Ascending aorta (tissue), 2 donors: ENCODE measurements at places on chromosomes 1 and 21.

GRCh38 chr1:234608911-234609690 is 877 bp downstream of the IRF2BP2 start:
- H3K4me3 ChIP-seq = peak overlapping the region; percentile 67
- H3K36me3 ChIP-seq = peaks cover 30% of the 10 kb centered on the region
- no peak for DNase-seq
- H3K27ac ChIP-seq = peak overlapping the region; percentile 99

DNA sequence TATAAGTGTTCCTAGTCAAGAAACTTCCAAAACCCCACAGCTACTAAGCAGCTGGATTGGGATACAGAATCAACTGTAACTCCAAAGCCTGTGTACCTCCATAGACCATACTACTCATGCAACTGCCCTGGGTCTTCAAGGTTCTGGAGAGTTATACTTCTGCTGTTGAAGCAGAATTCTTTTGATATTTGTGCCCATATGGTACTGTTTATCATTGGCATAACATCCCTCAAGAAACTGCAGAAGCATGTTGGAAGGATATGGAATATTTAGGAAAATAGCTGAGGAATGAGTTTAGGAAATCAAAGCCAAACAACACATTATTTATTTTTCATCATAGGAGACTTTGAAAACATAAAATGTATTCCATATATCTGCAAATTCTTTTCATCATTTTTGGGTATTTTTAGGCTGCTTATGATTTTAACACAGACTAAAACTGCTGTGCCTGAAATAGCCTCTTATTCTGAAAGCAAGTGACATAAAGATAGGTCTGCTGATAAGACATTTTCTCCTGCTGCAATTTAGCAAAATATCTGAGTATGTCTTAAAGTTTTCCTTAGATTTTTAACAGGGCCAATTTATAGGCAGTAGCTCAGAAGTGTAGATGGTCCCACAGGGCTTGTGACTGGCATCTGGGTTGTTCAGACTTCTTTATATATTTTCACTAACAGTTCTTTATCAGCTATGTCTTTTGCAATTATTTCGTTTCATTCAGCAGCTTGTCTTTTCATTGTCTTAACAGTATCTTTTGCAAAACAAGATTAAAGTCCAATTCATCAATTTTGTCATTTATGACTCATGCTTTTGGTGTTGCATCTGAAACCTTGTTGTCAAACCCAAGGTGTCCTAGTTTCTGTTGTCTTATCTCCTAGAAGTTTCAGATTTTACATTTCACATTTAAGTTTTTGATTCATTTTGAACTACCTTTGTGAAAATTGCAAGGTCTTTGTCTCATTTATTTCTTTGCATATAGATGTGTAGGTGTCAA is 41.1 kb upstream of the ZNF124 start:
- no peak overlapping the region for H3K27ac ChIP-seq
- DNase-seq = no peak
- H3K36me3 ChIP-seq = no peaks in the 10 kb centered on the region
- H3K4me3 ChIP-seq = no peak overlapping the region

- H3K36me3 ChIP-seq = no peaks in the 10 kb centered on the region
- no peaks in the 10 kb centered on the region for H3K27me3 ChIP-seq
- no peak overlapping the region for H3K27ac ChIP-seq
- no peak for DNase-seq
- H3K4me3 ChIP-seq = no peak overlapping the region
These were observed 68.5 kb downstream of the RGS2 start for GRCh38 chr1:192877283-192877886.

- no peaks in the 10 kb centered on the region for H3K27me3 ChIP-seq
- H3K4me1 ChIP-seq = no peaks in the 10 kb centered on the region
- H3K27ac ChIP-seq = no peak overlapping the region
- no peaks in the 10 kb centered on the region for H3K36me3 ChIP-seq
- no peak for DNase-seq
These were observed 372.2 kb downstream of the MRPL39 start for GRCh38 chr21:25234857-25235801.

DNA sequence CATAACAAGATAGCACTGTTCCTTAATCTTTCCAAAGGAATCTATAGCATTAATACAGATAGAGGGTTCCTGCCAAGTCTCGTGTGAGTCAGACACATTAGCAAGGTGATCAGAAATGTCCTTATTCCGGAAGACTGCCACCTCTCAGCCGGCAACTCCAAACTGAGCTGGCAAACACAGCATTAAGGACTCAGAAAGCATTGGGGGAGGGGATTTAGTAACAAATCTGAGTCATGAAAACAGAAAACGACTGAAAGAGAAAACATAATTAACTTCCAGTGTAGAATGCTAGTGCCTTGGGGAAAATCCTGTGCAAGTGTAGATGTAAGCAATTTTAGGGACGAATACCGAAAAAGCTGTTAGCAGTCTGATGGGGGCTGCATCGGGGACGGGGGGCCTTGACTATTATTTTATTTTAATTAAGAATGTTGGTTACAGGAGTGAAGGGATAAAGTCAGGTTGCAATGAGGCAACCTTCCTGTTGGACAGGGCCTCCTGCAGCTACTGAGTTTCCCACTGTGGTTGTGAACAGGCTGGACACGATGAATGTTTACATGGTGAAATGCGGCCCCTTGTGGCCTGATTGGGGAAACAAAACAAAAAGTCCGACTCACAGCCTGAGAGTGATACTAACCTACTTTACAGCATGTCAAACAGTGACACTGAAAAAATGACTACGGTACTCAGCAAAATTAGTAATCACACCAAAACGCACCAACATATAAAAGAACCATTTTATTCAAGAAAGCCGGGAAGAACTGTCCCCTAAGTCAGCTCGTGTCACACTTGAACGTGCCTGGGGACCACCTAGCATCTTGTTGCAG is 20.7 kb downstream of the MIS18A start:
- no peaks in the 10 kb centered on the region for H3K27me3 ChIP-seq
- H3K4me3 ChIP-seq = no peak overlapping the region

DNA sequence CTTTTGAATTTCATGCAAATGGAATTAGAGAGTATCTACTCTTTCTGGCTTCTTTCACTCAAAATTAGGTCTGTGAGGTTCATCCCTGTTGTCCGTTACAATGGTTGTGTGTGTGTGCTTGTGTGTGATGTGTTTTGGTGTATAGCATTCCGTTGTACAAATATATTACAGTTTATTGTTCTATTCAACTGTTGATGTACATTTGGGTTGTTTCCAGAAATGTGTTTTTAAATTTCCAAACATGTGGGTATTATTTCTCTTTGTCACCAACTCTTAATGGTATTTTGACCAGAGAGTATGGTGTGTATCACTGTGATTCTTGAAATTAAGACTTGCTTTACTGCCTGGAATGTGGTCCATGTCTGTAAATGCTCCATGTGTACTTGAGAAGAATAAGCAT is 16.8 kb upstream of the HCRTR1 start:
- H3K27ac ChIP-seq = no peak overlapping the region
- no peaks in the 10 kb centered on the region for H3K4me1 ChIP-seq
- H3K27me3 ChIP-seq = no peaks in the 10 kb centered on the region
- DNase-seq = no peak
- no peaks in the 10 kb centered on the region for H3K36me3 ChIP-seq

DNA sequence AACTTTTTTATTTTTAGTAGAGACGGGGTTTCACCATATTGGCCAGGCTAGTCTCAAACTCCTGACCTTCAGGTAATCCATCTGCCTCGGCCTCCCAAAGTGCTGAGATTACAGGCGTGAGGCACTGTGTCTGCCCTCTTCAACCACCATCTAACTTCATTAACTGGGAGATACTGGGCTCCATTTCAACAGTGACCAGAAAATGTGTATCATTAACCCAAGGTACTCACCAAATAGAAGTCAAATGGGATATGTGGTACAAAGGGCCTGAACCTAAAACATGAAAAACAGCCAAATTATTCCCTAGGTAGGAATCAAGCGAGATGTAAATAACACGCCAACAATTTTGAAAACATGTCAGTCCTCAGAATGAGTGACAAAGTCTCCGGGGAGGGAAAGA is 1.2 kb downstream of the ILF2 start:
- H3K27ac ChIP-seq = no peak overlapping the region
- H3K4me1 ChIP-seq = peaks cover 8% of the 10 kb centered on the region
- H3K36me3 ChIP-seq = peaks cover 41% of the 10 kb centered on the region
- H3K27me3 ChIP-seq = no peaks in the 10 kb centered on the region
- DNase-seq = no peak

DNA sequence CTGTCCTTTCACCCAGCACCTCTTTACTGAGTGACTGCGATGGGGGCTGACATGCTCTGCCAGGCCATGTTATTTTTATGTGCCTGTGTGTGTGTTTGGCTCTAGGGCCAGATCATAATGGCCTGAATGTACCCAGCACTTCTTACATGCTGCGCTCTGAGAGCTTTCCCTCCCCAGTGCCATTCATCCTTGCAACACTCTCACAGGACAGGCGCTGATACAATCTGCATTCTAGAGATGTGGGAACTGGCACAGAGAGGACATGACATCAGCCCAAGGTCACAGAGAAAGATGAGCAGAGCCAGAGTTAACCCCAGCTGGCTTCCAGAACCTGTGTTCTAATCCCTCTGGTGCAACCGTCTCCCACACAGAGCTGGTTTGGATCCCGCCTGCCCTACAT is 54.5 kb downstream of the ARHGEF10L start:
- H3K36me3 ChIP-seq = peaks cover 26% of the 10 kb centered on the region
- H3K4me3 ChIP-seq = no peak overlapping the region
- H3K4me1 ChIP-seq = peaks cover 70% of the 10 kb centered on the region
- no peak for DNase-seq

DNA sequence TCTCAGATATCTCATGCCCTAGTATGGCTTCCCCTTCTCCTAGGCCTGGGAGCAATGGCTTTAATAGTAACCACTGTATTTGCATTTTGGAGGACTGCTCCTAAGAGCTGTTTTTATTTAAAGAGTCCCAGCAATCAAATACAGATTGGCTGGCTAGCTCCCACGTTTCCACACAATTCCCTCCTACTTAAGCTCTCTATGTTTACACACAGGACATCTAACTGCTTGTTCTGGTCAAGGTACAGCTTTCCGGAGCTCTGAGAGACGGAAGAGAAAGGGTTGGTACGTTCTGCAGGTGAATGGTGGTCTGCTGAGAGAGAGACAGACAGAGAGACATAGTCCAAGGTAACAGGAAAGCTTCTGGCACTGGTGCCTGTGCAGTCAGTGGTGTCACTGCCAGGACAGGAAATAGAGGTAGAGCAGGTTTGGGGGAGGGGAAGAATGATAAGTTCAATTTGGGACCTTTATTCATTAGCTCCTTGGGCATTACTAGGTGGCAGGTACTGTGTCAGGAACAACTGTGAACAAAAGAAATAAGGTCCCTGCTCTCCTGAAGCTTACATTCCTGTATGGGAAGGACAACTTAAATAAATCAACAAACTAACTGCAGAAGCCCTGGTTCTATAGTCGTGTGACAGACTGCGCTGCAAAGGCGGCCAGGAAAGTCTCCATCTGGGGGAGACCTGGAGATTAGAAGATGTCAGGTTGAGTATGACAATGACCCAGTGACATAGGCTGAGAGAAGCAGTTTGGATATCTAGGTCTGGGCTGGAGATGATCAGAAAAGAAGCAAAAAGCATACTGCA is 1.2 kb upstream of the SLC25A33 start:
- no peak overlapping the region for H3K27ac ChIP-seq
- no peak for DNase-seq
- no peaks in the 10 kb centered on the region for H3K4me1 ChIP-seq
- H3K27me3 ChIP-seq = no peaks in the 10 kb centered on the region
- H3K36me3 ChIP-seq = no peaks in the 10 kb centered on the region
